MCF 10A (cell line): ENCODE measurements at places on chromosomes 1 and 21.

DNA sequence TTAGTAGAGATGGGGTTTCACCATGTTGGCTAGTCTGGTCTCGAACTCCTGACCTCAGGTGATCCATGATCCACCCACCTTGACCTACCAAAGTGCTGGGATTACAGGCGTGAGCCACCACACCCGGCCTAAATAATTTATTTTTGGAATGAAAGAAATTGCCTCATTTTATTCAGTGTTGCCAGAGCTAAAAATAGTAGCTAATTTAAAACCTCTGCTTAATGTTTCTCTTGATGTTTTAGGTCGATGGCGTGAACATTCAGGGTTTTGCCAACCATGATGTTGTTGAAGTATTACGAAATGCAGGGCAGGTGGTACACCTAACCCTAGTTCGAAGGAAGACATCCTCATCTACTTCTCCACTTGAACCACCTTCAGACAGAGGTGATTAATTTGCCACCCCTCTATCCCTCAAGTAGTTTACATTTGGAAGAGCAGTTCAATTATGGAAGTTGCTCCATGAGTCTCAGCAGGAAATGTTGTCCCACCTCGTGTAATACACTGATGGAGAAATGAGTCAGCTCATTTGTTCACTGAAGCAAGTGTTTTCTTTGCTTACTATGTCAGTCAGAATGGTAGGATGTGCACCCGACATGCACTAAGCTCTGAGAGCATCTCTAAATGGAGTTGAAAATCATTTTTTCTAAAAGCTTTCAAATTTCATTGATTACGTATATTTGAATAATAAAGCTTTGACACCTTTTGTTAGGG, 54.9 kb downstream of the PATJ start:
- peak; percentile 6 for DNase-seq

DNA sequence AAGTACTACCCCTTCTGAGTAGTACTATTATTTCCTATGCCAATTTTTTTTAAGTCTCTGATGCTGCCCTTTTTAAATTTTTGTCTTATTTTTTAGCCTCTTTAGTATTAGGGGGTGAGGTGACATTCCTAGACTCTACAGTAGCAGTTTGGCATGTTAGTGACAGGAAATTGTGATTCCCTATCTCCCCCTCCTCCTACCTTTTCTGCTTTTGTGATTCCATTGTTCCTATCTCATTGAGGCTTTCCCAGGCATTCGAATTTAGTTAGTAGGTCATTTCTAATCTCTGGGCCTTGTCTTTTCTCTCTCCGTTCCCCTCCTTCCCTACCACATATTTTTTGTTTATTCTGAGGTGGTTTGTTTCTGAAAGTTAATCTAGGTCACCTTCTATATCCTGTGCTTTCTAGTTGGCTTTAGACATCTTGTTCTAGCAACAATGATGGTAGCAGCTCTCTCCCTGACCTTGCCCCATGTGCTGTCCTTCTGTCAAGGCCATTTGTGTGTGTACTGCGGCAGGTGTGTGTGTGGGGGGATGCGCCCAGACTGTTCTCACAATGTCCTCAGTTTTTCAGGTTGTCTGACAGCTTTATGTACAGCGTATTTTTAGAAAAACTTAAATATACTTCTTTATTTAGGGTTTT, 21.5 kb downstream of the SEMA6C start:
- no peak for DNase-seq

- DNase-seq, result no peak
Observed at GRCh38 chr1:70675737-70676156, 264.7 kb downstream of the CTH start.

DNA sequence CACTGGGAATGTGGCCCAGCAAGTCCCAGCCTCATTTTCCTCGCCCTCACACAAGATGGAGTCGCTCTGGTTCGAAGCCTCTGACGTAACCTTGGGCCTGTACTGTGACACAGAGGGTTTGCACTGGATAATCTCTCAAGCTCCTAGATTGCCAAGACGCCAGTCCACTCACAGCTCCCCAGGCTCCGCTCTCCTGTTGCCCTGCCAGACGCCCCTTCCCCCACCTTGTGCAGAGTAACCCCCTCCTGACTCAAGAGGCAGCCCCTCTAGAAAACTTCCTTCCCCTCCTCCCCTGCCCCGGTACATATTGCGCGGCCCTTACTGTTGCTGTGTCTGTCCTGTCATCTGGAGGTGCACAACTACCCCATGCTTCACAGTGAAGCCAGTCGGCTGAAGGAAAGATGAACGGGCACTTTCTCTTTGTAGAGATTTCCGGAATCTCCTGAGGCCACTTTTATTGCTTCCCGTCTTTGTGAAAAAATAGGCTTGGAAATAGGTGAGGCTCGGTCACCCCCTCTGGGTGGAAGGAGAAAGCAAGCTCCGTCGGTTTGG, 981 bp upstream of the KIAA1614 start:
- no peak for DNase-seq

DNA sequence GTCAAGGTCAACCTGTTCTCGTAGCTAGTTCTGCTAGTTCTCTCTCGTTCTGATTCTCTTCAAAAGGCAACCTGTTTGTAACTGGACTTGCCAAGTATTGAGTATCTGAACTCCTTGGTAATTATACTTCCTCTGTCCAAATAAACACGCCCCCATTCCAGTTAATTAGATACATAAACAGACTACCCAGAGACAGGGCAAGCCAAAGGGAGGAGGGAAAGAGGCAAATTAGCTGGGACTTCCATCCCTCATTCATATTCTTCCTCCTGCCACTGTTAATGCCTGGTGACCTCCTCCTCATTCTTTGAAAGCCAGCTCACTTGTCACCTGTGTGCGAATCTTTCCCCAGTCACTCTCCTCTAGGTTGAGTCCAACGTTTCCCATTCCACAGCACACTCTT, 62.9 kb downstream of the LPAR3 start:
- DNase-seq, result no peak

DNA sequence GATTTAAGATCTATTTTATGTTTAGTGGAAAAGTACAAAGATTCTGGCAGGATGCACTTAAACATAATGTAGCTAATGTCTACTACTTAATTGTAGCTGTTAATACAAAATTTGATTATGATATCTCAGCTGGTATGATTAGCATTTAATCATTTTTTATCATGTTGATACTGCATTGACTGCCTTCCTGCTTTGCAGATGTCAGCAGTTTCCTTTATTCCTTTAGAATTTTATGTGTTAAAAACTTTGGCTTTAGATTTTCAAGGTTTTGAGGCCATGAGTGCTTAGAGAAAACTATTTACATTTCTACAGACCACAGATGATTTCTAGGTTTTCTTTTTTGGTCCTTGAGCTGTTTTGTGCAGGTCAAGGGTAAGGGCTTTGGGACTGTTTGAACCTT, 152.2 kb downstream of the ZNF326 start:
- no peak for DNase-seq

GRCh38 chr1:61892977-61893376, 150.7 kb downstream of the PATJ start:
- DNase-seq, result no peak

DNA sequence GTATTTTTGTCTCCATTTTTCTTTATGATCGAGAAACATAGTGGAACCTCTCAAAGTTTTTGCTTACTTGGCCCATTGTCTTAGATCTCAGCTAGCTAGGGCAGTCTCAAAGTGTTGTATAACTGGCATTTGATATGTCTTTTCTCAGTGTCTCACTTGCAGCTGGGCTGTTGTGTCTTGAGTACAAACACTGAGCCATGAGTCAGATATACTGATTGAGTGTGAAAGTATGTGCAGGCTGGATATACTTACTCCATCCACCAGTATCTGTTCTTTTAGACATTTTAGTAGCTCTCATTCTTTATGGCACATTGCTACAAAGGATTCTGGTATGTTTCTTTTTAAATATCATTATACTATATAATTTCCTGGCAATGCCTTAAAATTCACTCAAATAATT, 14.3 kb upstream of the GPR52 start:
- peak; percentile 20 for DNase-seq

DNA sequence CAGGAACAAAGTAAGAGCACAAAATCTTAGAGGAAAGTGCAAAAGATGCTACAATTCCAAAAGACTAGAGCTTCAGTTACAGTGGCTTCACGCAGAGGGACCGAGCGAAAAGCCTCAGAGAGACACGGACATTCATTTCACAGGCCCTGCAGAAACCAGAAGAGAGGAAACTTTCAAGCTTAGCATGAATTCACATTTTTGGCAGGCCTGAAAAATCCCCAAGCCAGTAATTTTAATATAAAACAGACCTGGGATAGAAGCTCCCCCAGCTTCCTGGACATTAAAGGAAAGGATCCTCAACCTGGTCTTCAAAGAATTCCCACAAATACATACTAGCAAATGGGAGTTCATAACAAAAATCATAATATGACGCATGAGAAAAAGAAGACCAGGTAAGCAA, 66.2 kb downstream of the HSF2BP start:
- DNase-seq, result no peak

- no peak for DNase-seq
Observed at GRCh38 chr1:154742606-154743005, 127.5 kb downstream of the KCNN3 start.

DNA sequence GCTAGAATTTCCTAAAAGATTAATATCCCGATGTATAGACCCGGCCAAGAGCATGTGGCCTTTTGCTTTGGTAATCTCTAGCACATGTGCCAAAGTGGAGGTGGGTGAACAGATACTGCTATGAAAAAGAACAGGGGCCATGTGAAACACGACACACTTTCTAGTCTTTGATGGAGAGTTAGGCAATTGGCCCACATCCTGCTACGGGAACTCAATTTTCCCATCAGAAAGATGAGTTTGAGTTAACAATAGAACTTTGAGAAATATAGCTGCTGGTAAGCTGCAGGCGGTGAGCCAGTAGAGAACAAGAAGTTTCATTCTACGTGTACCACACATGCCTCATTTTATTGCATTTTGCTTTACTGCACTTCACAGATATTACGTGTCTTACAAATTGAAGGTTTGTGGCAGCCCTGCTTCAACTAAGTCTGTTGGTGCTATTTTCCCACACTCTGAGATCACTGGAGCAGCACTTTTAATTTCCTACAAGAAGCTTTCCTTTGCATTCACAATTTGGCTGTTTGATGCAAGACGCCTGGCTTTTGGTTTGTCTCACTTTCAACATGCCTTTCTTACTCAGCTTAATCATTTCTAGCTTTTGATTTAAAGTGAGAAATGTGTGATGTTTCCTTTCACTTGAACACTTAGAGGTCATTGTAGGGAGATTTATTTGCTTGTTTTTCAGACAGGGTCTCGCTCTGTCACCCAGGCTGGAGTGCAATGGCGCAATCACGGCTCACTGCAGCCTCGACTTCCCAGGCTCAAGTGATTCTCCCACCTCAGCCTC, 46.3 kb downstream of the HTR6 start:
- DNase-seq, result no peak

DNA sequence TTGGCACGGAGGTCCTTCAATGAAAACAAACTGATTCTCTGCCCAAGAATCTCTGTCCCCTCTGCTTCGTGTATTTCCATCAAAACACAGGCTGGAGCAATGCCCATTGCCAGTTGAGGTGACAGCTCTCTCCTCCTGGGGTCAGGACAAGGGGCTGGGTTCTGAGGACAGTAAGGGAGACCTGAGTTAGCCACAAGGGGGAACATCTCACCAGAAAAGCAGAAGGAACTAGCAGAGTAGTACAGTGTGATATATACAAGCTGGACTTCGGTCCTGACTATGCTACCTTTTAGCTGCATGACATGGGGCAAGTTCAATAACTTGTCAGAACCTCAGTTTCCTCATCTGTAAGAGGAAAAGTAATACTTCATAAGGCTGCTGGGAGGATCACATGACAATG, 50.3 kb downstream of the SYT2 start:
- DNase-seq, result no peak

DNA sequence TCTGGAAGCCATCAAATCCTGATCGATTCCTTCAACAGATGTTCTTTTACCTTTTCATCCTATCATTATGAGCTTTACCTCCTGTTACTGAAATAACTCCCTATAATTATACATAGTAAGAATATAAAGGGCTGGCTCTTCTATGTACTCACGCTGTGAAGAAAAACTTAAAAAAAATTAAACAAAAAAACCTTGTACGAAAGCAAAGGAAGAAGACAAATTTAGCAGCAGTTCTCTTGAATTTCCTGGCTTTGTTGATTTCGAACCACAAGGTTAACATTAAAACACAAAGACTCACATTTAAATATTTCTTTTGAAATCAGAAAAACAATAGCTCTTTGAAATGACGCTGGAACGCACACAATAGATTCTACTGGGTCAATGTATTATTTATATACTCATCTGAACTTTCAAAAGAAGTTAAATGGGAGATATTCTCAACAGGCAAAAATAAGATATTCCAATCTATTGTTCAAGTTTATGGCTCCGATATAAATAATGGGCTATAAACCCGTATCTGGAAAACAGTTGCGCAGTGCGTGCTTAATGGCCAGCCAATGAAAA, 13.6 kb upstream of the SPEN start:
- DNase-seq, result no peak

DNA sequence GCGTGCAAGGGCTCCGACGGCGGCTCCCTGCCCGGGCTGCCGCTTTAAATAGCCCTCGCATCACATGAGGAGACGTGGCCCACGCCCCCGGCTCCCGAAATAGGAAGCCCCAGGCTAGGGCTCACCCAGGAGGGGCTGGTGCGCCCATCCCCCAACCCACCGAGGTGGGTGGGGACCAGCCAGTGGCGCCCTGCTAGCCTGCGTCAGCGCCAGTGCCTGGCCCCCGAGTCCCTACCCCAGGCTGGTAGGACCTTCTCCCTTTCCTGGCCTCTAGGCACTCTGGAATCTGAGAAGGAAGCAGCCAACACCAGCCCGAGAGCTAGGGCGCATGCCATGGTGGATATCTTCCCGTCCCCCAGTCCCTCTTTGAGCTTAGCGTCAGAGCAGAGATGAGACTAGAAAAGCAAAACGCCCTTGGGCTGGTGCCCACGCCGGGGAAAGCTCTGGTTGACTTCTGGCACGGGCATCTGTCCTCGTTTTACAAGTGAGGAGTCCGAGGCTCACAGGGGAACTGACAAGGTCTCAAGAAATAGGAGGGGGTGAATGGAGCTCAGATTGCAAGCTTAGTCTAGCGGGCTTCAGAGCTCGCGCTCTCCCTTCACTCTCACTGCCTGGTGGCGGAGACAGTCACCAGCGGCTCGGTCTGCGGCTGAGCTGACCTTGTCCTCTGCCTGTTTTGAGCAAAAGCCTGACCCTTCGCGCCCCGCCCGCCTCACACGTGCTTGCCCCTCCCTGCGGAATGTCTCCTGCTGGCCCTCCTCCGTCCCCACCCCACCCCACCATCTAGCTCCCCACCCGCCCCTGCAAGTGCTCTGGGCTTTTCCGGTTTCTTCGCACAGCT, at the start of gene FABP3:
FABP3 (minus strand) TSS at position 21 of the 841 bp plus-strand sequence. CDS start 62 bp downstream, outside the sequence.
- no peak for DNase-seq

- DNase-seq, result no peak
Observed at GRCh38 chr1:82819234-82819633, 1018.5 kb downstream of the ADGRL2 start.

DNA sequence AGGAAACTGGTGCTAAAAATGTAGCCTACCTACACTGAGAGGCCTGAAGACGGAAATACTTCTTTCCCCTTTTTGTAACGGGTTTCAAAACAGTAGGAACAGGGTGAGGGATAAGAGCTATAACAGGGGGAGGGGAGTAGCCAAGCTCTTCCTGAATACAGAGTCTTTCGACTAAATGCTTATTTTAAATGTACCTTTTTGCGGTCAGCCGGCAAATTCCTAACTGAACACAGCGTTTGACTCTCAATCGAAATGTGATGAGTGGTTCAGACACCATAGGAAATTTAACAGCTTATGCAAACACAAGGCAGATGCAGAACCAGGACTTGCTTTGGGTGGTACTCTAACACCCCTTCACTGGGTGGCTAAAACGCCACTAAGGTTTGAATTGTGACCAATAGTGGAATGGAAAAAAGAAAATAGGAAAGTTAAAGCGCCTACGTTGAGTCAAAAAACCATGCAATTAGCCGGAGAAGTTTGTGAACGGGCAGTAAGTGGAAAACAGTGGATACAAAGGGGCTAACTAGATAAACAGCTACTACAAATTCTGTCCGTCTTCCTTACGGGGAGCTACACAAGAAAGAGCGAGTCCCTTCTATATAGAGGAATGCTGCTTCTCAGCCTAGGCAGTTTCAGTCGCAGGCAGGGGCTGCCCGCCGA, 1.7 kb downstream of the EGLN1 start:
- DNase-seq, result peak; percentile 46
